ENCODE measurements at places on chromosomes 2 and 18.

GRCh38 chr2:238899386-238899785 lies 51.5 kb downstream of the TWIST2 start:
- no peak for DNase-seq

DNA sequence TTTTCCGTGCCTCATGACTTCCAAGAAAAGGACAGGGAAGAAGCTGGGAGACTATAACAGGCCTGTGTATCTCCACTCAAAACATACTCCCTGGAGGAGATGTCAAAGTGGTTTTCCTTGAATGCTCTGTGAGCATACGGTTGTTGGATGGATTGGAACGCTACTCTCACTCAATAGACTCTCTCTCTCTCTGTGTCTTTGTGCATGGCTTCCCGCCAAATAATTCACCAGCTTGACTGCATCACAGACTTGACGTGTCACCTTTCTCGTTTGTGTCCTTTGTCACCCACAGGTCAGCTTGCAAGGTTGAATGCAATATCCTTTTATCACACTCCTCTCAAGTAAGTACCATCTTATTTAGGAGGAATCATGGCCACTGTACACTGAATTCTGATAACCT lies 156.8 kb upstream of the MAPRE2 start:
- DNase-seq: no peak

GRCh38 chr2:63378589-63378988 lies 209.7 kb downstream of the WDPCP start:
- no peak for DNase-seq

- DNase-seq: no peak
Measured at GRCh38 chr2:237912271-237913192, 53.1 kb downstream of the RAMP1 start.

GRCh38 chr18:42545825-42546224 lies 569.7 kb downstream of the RIT2 start:
- DNase-seq: no peak

GRCh38 chr2:150153646-150154307 lies 333.7 kb downstream of the RND3 start:
- DNase-seq: no peak

GRCh38 chr2:241937297-241937696 lies 67.8 kb downstream of the RTP5 start:
- DNase-seq: no peak

Data from stimulated activated CD8-positive, alpha-beta memory T cell treated with anti-CD3 and anti-CD28 coated beads, Interleukin-12 subunit alpha, Interleukin-12 subunit beta, amount 100 ng/mL, for 4 hours (primary cell).